Fibroblast of mammary gland (primary cell): ENCODE measurements at places on chromosomes 16 and 17.

DNA sequence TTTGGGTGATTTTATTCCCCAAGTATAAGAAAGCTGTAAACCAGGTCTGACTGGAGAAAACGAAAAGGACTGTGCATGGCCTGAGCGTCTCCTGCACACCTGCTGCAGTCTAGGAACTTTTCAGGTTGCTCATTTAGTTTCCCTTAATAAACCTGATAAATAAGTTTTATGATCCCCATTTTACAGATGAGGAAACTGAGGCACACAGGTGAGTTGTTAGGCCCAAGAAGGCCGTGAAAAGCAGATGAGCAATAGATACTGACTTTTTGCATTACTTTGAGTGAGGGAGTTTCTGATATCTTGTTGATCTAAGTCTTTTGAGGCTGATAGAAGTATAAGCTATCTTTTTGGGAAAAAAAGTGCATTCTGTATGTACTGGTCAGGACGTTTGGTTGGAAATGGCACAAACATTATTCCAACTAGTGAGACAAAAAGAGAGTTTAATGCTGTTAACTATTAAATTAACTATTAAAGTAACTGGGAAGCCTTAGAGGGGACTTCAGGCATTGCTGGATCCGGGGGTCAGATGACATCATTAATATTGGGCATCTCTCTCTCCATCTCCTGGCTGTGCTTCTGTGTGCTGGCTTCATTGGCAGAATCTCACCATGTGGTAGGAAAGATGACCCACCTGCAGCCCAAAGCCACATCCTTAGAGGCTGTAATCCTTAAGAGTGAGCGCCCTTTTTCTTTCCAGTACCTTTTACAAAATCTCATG is 163.4 kb downstream of the CMIP start:
- no peak for DNase-seq

GRCh38 chr17:48492401-48493298 is 38.2 kb downstream of the HOXB1 start:
- DNase-seq: peak; percentile 71

- no peak for DNase-seq
These were observed 30.1 kb upstream of the SMURF2 start for GRCh38 chr17:64692187-64692586.

- no peak for DNase-seq
These were observed 23.1 kb upstream of the RPL38 start for GRCh38 chr17:74180336-74180735.

DNA sequence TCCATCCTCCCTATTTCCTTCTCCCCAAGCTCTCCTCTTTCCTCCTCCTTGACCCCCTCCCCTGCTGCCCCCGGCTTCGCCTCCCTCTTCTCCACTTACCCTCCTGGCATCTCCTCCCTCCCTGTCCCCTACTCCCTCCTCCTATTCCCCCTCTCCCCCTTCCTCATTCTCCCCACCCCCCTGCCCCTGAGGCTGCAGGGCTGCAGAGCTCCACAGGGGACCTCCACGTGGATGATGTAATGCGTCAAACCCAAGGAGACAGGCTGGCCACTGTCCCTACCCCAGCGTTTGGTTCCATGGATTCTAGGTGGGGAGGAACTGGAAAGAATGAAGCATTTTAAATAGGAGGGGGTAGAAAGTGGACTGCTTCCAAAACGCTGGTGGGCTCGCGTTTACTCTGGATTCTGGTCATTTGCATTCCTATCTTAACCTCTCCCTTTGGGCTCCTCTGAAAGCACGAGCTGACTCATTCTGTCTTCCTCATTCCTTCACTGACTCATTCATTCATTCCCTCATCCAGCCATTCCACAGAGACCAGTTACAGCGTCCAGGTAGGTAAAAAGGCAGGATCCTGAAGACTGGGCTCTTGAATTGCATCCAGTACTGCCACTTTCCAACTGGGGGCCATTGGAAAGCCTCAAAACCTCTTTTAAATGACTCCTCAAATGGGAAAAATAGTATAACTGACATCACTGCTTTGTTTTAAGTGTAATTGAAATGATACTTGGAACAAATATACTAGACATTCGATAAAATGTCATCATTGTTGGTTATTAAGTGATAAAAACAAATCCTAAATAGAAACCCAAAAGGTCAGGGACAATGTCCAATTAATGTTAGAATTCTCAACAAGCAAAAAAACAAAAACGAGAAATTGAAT is 943 bp upstream of the COTL1 start:
- DNase-seq: peak; percentile 98
